ENCODE measurements at places on chromosomes 1 and 21.

GRCh38 chr1:203129501-203130231, 2.1 kb downstream of the ADORA1 start:
- no peak for DNase-seq

DNA sequence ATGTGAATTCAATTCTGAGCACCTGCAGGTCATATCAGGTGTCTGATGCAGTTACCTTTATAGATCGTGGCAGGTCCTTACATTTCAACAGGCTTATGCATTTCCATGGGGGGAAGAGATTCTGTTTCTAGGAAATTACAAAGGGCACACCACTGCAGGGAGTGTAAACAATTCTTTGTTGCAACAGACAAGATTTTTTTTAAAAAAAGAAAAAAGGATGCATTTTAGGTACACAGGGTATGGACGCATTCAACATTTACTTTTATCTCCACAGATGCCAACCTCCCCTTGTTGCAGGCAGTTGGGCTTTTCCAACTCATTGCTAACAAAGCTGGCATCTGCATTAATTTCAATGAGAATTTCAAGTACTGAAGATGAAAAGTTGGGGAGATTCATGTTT, 13.5 kb upstream of the TEKT2 start:
- no peak for DNase-seq

DNA sequence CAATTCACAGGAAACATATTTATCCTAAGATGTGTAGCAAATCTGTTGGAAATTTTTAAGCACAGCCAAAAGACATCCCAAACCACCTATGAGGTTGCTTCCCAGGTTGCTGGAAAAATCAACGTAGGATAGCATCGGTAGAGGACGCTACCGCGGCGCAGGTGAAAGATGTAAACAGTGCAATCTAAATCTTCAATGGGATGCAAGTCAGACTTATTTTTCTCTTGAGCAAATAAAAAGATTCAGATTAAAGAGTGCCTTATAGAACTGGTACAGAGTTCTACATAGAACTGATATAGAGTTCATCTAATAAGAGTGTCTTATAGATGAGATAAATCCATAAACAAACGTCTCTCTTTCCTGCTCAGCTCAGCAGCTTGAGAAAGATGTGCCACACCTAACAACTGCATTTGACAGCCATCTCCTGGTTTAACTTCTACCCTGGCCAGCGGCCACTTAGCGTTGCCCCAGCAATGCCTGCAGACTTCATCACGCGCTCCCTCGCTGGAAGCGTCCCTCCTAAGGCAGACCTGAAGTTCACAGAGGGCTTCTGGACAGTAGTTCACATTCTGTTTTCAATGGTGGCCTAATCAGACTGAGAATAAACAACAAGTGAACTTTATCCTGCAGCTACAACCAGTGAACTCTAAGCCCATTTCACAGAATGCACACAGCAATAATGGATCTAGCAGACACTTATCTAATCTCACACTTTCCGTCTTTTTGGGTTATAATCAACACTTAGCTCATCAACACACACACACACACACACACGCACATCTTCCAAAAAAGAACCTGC, 164.5 kb downstream of the TOMM20 start:
- DNase-seq, result no peak

GRCh38 chr1:62321446-62321845, 2.2 kb upstream of the KANK4 start:
- DNase-seq, result no peak

- DNase-seq, result no peak
These were observed 8.8 kb downstream of the FAM151A start for GRCh38 chr1:54614563-54614962.

- DNase-seq, result no peak
These were observed 22.8 kb downstream of the RAB4A start for GRCh38 chr1:229293528-229294204.

- no peak for DNase-seq
These were observed 176.2 kb upstream of the RAB4A start for GRCh38 chr1:229094476-229095311.

- DNase-seq, result no peak
These were observed 1823.9 kb downstream of the PLA2G4A start for GRCh38 chr1:188652678-188653077.

- no peak for DNase-seq
These were observed 87.7 kb downstream of the SNX7 start for GRCh38 chr1:98749152-98749756.

- DNase-seq, result no peak
These were observed 1.2 kb downstream of the IPO13 start for GRCh38 chr1:43947874-43948437.

- DNase-seq, result no peak
These were observed 23.4 kb downstream of the ROR1 start for GRCh38 chr1:63797056-63797726.

GRCh38 chr1:91712981-91713841, 172.7 kb downstream of the TGFBR3 start:
- DNase-seq, result peak; percentile 35

DNA sequence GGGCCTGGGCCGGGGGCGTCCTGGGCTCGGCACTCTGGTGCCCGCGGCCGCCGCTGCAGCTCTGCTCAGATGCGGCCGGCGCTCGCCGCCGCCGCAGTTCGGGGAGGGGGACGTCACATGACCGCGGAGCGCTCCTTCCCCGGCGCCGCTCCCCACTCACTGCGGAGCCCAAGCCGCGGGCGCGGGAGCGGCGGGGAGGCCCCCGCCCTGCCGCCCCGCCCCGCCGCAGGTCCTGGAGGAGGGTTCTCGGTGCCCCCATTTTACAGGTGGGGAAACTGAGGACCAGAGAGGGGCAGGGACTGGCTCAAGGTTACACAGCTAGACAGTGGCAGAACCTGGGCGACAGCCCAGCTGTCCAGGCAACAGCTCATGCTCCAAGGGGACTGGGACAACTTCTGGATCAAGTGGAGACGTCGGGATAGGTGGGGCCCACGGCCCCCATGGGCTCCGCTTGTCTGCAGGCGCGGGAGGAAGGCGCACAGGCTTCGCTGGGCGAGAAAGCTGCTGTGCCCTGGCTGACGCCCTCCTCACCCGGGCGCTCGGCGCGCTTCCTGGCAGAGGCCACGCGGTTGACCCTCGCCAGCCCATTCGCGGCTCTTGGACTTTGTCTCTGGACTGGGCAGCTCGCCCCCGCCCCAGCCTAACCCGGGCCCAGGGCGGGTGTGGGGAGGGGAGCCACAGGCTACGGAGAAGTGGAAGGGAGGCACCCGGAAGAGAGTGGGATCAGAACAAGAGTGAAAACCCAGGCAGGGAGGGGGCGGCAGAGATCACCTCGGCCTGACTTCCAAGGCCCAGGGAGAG, at the start of gene RAP1GAP:
RAP1GAP (minus strand) TSS at position 100 of the 801 bp plus-strand sequence. CDS start 49,325 bp downstream, outside the sequence.
- no peak for DNase-seq

- no peak for DNase-seq
These were observed 198.9 kb downstream of the NTNG1 start for GRCh38 chr1:107339775-107340174.

GRCh38 chr1:99943223-99943794, 26.5 kb upstream of the SLC35A3 start:
- no peak for DNase-seq

DNA sequence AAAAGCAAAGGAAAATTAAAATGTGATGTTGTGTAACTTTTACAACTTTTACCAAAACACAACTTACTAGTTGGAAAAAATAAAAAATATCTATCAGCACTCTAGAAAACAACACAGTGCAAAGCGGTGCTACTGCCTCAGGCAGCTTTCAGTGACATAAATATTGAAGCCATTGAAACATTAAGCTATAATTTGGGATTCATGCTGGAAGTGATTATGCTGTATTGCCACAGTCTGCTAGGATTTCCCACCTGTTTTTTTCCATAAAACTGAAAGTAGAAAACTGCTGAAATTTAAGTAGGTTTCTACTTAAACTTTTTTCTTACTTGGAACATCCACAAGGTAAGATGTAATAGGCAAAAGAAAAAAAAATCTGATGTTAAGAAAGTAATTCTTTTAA, 674.4 kb downstream of the KCNT2 start:
- no peak for DNase-seq

- no peak for DNase-seq
These were observed 18.2 kb downstream of the LDLRAP1 start for GRCh38 chr1:25561421-25562100.

- no peak for DNase-seq
These were observed 92.5 kb downstream of the NOS1AP start for GRCh38 chr1:162161916-162162550.

DNA sequence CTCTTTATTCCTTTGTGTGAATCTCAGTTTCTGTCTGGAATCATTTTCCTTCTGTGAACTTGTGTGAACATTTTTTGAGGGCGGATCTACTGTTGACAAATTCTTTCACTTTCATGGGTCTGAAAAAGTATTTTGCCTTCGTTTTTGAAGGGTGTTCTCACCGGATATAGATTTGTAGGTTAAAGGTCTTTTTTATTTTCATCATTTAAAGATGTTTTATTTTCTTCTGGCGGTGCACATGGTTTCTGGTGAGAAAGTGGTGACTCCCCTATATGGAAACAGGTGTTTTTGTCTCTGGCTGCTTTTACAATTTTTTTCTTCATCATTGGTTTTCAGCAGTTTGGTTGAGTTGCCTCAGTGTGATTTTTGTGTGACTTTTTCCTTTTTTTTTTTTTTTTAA, 94.9 kb downstream of the DYRK1A start:
- no peak for DNase-seq

GRCh38 chr1:159077120-159077961, 775 bp upstream of the AIM2 start:
- peak; percentile 80 for DNase-seq

- no peak for DNase-seq
These were observed 69.8 kb upstream of the PGBD5 start for GRCh38 chr1:230495891-230496385.

- DNase-seq, result no peak
These were observed at the start of gene DMBX1 for GRCh38 chr1:46489638-46490405. TSS of gene DMBX1 (plus strand) at chr1:46489836. CDS start at chr1:46507011, 17,175 bp downstream.

DNA sequence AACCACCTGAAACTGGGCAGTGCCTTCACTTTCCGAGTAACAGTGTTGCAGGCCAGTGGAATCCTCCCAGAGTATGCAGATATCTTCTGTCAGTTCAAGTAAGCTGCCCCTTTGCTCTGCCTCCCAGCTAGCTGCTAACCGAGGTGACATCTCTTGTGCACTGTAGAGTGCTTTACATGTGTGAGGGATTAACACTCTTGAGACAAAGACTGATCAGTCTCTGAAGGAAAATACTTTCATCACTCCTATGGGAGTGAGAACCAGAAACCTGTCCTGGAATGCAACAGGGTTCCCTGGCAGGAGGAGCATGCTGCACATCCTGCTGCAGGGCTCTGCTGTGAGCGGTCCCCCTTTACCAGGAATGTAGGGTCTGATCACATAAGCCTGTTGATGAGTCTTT, 61.4 kb upstream of the PGD start:
- no peak for DNase-seq

GRCh38 chr1:12516741-12517140, 101.3 kb downstream of the DHRS3 start:
- no peak for DNase-seq

- DNase-seq, result no peak
These were observed 349.1 kb downstream of the SETD4 start for GRCh38 chr21:35711213-35711612.

DNA sequence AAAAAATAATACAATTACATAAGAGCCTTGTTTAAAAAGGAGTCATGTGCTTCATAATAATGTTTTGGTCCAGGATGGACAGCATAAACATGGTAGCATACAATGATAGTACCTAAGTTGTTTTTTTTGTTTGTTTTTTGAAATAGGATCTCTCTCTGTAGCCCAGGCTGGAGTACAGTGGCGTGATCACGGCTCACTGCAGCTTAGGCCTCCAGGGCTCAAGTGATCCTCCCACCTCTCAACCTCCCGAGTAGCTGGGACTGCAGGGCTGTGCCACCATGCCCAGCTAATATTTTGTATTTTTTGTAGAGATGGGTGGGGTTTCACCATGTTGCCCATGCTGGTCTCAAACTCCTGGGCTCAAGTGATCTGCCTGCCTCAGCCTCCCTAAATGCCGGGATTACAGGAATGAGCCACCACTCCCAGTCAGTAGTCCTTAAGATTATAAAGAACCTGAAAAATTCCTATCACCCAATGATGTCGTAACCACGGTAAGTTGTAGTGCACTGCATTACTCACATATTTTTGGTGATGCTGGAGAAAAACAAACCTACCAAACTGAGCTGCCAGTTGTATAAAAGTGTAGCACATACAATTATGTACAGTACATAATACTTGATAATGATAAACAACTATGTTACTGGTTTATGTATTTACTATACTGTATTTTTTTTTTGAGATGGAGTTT, 22.4 kb upstream of the RCOR3 start:
- DNase-seq, result no peak

DNA sequence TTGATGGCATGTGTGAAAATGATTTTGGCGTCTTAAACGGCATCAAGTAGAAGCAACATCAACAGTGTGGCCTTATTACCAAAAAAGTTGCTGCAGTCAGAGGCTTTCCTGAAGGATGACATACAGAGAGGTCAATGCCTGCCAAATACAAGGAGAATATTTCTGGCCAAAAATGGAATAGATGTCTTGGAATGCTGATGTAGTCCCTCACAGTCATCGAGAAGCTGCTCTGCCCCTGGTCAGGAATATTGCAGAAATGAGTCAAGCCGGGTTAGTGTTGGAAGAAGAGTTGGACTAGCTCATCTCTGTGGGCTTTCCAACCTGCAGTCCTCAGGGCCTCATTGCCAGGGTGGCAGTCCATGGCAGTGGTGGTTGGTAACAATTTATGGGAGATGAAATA, 42.1 kb downstream of the NOS1AP start:
- no peak for DNase-seq

- no peak for DNase-seq
These were observed 24.0 kb downstream of the FNBP1L start for GRCh38 chr1:93471911-93472310.

DNA sequence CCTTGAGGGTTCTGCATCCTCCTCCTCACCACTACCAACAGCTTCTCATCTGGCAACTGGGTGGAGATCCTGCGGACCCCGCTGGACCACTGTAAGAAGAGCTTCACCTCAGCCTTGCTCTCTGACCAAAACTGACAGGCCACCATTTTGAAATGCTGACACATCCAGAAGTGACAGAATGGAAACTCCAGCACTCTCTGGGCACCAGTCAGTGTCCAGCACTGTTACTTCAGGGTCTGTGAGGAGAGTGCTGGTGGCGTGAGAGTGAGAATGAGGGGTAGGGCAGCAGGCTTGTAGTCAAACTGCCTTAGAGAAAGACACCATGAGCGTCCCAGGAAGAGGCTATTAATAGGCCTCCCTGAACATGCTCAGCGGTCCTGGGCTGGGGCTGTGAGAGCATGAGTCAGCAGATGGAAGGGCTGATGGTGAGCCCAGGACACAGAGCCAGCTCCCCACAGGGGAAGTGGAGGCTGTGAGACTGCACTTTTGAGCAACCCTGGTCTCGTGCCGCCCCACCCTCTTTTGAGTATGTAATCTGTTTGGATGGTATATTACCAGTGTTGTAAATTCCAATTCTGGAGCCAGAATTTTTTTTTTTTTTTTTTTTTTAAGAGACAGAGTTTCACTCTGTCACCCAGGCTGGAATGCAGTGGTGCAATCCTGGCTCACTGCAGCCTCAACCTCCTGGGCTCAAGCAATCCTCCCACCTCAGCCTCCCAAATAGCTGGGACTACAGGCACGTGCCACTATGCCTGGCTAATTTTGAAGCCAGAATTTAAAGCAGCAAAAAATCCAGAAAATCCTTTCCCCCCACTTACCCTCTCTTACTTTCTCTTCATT, 34.4 kb upstream of the SLC30A1 start:
- DNase-seq, result no peak
